ENCODE measurements at places on chromosomes 7 and 10.

DNA sequence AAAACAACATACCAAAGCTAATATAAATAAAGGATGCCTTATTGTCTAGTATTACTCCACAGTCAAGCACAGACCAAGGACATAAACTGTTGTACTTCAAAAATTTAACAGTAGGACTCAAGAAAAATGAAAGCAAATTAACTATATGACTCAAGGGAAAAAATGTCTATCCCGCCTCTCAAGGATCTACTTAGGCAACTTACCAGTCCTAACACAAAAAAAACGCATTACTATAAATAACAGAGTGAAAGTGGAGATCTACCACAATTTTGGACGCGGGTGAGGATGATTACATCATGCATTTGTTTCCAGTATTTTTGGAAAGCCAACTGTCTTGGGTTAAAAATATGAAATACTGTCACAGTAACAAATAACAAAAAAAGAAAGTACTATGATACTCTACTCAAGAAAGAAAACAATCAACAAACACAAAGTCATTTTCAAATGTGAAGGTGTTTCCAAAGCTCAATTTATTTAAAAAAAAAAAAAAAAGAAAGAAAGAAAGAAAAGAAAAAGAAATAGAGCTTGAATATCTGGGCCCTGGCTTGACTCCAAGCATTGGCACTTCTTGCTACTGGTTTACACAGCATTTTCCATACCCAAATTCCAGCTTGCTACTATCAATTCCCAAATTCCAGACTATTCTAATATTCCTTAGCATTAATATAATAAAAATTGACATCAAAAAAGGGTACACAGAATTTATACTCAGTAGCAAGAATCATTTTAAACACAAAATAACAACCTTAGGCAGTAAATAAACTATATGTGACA is 99.4 kb downstream of the RSU1 start:
- no peak for DNase-seq

DNA sequence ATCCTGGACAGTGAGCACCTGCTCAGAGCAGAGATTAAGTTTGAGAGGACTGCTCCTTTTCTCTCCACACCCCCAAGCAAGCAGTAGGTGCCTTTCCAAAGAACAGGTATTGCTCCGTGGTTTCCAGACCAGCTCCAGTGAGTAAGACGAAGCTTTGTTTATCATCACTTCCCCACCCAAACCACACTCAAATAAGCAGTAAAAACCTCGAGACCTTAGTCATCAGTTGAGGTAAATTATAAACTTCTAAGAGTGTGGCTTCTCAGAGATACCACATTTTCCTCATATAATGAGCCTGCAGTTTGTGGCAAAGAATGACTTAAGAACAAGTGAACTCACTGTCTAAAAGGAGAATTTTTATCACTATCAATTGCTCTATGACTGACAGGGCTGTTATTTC is 50.0 kb upstream of the GRB10 start:
- DNase-seq, result no peak

DNA sequence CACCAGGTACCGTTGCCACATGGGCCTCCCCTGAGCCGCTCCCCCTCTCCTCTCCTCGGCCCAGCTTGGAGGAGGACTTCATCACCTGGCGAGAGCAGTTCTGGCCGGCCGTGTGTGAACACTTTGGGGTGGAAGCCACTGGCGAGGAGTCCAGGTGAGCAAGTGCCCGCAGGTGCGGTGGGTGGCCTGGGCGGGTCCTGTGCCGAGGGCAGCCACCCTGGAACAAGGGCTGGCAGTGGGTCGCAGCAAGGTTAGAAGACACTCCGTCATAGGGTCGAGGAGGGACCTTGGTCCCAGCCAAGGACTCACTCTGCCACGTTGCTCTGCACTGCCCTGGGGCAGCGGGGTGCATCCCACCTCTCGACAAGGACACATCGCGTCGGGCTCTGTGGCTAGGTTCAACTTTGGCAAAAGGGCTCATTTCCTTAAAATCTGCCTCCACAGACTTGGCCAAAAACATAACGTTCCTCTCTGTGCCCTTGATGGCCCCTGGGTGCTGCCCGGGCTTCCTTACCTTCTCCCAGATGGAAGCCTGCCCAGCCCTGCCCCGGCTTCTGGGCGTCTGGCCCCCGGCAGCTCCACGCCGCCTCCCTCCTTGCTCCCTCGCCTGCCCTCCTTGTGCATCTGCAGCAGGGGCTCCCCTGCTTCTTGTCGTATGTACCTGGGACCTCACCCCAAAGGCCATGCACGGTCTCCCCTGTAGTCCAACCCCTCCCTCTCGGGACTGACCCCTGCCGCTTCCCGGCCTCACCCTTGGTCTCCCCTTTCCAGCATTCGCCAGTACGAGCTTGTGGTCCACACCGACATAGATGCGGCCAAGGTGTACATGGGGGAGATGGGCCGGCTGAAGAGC is 12.7 kb downstream of the TMEM120A start:
- DNase-seq, result no peak

GRCh38 chr10:24773939-24774589 is 50.4 kb upstream of the ARHGAP21 start:
- no peak for DNase-seq

GRCh38 chr7:102286237-102287110 is at the start of gene SH2B2:
TSS of gene SH2B2 (plus strand) at chr7:102286868. CDS start at chr7:102300551, 13,683 bp downstream.
- DNase-seq, result peak; percentile 14
